ENCODE measurements at places on chromosomes 6 and 20.

DNA sequence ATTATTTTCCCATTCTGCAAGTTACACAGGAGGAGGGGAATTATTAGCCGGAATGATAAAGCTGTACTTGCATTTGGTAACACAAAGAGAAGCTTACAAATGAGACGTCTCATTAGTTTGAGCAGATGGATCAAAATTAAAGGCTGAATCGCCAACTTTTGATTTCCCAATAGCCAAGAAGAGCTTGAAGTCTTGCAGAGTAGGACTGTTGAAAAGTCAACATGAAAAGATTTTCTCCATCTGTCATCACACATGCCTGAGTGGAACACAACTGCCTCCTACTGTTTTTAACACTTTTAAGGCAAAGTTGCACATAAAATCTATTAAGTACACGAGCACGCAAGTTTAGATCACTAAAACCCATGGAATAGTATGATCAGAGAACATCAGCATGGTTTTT, 176.2 kb downstream of the ASCC3 start:
- DNase-seq = no peak

GRCh38 chr6:118408863-118409262, 139.2 kb upstream of the PLN start:
- no peak for DNase-seq

DNA sequence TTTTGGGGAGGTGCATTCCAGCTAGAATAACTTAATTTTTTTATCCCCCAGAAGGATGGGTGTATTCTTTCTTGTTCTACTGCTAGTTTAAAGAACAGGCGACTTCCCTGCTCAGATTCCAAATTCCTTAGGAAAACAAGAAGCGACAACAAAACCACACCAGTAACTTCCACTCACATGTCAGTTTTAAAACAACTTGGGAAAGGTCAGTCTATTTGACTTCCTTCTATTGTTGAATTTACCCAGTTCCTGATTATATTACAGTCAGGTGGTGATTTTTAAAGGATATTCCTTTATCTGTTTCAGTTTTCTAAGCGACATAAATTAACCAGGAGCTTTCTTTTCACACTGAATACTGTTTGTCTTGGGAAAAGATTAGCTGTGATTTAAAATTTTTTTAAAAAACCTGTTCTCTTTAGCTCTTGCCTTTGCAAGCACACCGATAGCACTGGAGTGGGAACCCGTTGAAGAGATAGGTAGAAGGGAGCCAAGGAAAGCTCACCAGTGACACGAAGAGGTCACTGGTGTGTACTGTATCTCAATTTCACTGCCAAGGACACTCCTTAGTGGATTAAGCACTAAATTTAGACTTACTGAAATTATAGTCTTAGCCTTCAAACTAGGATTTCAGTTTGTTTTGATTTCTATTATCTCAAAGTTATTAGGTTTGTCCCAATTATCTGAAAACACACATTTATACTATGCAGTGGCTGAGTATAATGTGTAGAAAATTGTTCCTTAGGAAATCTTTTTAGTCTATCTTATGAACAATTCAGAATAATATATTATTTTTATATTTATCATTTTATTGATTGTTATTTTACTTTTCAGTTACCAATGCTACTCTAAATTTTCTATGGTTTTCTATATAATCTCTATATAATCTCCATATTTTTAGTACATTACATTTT, 22.3 kb downstream of the MARCKS start:
- DNase-seq = peak; percentile 81

- no peak for DNase-seq
These were observed 6.6 kb upstream of the ULBP2 start for GRCh38 chr6:149935246-149935645.

- peak; percentile 66 for DNase-seq
These were observed 136.1 kb upstream of the THEMIS start for GRCh38 chr6:128036808-128037570.

DNA sequence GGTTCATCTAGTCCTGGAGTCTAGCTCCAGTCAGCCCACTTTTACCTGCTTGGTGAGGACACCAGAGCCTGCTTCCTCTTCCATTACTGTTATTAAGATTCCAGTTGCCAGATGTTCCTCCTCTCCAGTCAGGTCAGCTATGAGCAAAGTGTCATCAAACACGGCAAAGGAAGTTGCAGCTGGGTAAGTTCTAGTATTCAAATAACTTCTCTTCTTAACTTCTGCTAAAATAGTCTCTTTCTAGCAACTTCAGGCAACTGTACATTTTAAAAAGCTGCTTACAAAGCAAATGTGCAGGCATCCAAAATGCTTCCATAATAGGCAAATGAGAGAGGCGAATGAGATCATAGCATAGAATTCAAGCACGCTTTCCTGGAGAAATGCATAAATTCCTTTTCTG, 18.4 kb upstream of the MRPS18A start:
- DNase-seq = peak; percentile 67

GRCh38 chr6:52417675-52418111, 2.4 kb upstream of the EFHC1 start:
- DNase-seq = peak; percentile 71

GRCh38 chr6:37056439-37057127, 51.1 kb downstream of the FGD2 start:
- DNase-seq = no peak

DNA sequence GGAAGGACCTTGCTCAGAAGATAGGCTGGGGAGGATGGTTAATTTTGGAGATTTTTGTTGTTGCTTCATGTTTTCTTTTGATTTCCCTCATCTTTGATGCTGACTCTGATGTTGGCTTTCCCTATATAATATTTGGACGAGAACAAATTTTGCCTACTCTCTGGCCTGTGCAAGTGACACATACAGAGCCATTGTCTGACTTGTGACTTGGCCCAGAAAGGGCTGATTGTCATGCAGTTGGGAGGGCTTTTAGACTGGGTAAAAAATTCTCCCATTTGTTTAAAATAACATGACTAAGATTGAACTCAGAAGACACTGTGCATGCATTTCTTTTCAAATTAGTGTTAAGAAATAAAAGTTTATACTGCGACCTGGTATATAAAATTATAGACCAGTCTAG, 98.6 kb upstream of the SUPT3H start:
- no peak for DNase-seq

DNA sequence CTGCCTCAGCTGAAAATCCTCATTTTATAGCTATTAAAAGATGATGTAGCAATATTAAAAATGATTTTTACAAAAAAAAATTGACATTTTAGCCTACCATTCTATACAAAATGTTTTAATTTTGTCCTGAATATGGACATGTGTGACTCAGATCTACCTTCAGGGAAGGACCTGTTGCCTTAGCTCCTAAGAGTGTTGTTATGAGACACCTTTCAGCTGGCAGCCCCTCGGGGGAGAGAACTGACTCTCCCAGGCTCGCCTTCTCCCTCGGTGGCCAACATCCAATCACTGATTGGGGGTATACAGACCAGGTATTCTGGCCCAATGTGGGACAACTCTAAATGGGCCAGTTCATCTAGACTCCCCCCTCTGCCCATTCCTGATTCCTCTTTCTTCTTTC, 32.5 kb upstream of the MRAP2 start:
- DNase-seq = no peak

DNA sequence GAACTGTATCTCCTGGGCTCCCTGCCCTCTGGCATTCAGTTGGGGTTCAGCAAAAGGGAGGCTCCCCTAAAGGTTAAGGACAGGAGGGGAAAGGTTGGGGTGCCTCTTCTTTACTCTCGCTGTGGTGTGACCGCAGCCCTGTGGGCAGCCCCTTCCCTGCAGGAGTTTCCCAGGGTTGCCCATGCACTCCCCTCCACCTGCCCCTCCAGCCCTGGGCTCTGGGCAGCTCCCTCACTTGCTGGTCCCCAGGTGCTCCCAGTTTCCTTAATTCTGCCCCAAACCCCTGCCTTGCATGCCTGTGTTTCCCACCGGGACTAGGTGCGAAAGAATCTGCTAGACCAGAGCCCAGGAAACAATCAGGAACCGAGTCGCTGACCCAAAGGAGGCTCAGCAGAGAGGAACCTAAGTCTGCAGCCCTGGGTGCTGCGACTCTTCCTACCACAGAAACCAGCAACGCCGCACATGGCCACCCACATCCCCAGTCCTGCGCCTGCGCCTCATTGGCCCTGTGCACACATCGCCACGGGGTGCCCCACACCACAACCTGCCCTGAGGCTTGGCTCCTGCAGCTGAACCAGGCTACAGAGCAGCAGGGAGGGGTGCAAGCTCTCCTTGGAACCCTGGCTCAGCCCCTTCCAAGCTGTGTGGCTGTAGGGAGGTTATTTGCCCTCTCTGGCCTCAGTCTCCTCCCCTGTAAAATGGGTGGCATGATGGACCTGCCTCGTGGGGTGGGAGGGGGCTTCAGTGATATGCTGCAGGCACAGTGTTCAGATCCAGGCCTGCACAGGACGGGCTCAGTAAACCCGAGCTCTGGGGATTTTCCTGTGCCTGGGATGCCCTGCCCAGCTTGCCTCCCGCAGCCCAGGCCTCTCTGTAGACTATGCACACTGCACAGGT, 487.6 kb downstream of the PREX1 start:
- DNase-seq = no peak

DNA sequence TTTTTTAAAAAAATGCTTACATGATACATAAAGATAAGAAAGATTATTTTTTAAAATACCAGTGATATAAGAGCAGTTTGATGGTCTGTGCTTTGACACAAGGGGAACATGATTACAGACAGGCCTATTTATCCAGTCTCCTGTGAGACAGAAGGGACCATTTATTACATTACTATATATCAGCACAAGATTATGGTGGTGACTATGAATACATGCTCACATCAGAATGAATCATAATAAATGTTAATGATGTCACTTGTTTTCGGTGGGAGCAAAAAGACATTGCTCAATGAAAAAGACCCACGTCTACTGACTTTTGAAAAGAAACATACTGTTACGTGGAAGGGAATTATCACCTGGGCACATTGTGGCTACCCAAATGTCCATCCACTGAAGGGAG, 455.1 kb downstream of the CDC5L start:
- no peak for DNase-seq

GRCh38 chr20:18645196-18645745, 57.4 kb downstream of the DTD1 start:
- peak; percentile 2 for DNase-seq

GRCh38 chr6:24140591-24140990, 14.6 kb downstream of the NRSN1 start:
- DNase-seq = no peak

- DNase-seq = no peak
These were observed 318.7 kb downstream of the CDH4 start for GRCh38 chr20:61570646-61571195.

DNA sequence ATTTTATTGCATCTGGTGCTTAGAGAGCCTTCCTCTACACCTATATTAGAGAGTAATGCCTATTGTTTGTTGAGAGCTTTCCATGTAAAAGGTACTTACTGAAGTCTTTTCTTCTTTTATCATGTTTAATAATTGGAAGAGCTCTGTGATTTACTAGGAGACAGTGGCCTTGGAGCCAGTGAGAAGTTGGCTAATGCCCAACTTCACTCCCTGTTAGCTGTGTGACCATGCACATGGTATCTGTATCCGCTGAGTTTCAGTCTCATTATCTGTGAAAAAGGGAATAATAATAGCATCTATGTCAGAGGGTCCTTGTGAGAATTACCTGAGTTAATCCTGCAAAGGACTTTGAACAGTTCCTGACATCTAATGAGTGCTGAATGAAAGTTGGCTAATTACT, 105.0 kb downstream of the CD109 start:
- no peak for DNase-seq

DNA sequence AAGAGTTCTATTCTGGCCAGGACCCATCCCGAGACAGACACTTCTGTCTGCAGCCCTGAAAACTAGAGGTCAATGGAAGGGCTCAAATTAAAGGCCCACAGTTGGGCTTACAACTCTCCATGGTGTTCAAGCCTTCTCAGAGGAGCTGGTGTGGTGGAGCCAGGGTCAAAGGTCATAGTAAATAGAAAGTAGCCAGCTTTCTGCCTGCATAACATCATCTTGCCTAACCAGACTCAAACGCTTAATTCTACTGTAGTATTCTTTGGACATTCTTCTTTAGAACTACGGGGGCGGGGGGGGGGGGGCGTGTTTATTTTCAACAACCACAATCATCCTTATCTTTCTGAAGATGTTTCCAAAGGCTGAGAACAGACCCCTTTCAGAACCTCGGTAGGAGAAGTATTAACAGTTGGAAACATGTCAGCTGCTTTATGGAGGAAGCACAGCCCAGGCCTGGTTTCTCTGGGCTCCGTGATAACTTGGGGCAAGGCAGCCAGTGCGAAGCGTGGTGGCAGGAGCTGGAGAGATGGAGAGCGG, 1.5 kb upstream of the RREB1 start:
- DNase-seq = peak; percentile 92

GRCh38 chr20:24980291-24981053, 12.1 kb downstream of the APMAP start:
- no peak for DNase-seq

GRCh38 chr6:33993091-33993490, 152.8 kb downstream of the GRM4 start:
- no peak for DNase-seq
